Fibroblast of skin of scalp (primary cell): ENCODE measurements at places on chromosomes 12 and 14.
A peak's percentile ranks its signal among the peaks of the same experiment; 100 is the strongest.

DNA sequence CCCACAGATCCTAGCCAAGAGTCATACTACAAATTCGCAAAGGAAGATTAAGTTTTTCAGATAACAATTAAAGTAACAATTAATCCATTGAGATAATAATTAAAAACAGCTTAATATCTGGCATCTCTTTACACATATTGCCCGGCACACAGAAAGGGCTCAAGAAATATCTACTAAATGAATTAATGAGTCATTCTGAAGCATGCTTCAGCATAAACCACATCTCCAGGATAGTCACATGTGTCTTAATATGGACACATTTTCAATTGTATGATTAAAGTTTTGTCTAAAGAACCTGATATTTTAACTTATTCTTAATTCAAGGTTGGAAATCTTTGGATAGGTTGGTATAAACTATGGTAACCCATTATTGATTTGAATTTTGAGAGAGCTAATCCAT, 9.6 kb downstream of the ITPR2 start:
- peak; percentile 51 for DNase-seq

- no peak for DNase-seq
Observed at GRCh38 chr14:105324871-105325270, 10.3 kb downstream of the PACS2 start.

GRCh38 chr14:79421811-79422210, 789.5 kb downstream of the DIO2 start:
- no peak for DNase-seq

- DNase-seq: peak; percentile 74
Observed at GRCh38 chr12:121124402-121125109, 8.1 kb upstream of the P2RX7 start.

- DNase-seq: no peak
Observed at GRCh38 chr12:131353826-131354225, 357.1 kb upstream of the SFSWAP start.

- DNase-seq: no peak
Observed at GRCh38 chr12:116220756-116221155, 56.7 kb downstream of the MED13L start.

- DNase-seq: no peak
Observed at GRCh38 chr12:10151621-10152020, 20.3 kb downstream of the OLR1 start.

DNA sequence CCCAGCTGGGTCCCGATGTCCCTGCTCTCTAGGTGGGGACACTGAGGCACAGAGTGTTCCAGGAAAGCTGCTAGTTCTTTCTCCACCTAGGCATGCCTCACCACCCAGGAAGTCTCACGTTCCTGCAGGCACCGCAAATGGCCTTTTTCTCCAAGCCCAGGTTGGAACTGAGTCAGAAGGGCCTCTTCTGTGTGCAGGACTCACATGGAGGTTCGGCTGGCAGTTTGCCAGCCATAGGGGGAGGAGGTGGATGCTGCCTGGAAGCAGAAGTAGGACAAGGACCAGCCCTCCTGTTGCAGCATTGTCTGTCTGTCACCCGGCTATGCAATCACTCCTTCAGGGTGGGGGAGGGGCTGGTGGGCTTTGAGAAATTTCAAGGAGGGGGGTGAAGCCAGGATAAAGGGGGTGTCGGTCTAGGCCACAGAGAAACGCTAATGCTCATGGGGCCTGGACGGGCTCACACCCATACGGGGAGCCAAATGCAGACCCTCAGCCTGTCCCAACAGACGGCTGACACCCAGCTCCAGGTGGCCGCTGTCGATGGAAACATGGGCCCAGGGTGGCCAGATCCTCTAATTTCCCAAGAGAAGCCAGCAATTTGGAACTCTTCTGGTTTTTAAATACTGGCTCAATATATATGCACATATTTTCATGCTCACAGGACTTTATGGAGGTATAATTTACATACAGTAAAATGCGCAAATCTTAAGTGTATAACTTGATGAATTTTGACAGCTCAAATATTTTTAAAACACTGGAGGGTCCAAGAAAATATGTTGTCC, 120.5 kb downstream of the PHETA1 start:
- DNase-seq: no peak

GRCh38 chr14:103130965-103131364, 7.7 kb downstream of the TNFAIP2 start:
- peak; percentile 78 for DNase-seq

DNA sequence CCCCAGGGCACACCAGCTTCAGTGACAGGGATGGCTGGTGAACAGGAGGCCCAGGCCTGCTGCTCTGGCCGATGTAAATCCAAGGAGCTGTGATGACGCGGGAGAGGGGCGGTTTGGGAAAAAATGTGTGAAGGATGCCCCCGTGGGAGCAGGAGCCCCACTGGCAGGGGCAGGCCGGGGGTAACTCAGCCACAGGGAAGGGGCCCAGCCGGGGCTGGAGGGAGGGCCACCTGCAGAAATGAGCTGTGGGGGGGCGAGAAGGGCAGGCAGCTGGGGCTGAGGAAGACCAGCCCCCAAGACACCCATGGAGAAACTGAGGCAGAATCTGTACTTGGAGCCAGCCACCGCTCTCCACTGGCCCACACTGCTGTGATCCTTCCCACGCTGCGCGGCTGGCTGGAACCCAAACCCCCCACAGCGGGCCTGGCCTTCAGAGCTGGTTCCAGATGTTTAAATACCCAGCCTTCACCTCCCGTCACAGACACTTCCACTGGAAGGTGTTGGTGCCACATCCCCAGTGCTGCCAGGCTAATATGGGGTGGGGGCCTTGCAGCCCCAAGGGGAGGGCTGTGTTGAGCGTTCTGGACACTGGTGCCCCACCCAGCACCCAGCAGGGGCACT, 28.5 kb upstream of the ANKRD9 start:
- no peak for DNase-seq

DNA sequence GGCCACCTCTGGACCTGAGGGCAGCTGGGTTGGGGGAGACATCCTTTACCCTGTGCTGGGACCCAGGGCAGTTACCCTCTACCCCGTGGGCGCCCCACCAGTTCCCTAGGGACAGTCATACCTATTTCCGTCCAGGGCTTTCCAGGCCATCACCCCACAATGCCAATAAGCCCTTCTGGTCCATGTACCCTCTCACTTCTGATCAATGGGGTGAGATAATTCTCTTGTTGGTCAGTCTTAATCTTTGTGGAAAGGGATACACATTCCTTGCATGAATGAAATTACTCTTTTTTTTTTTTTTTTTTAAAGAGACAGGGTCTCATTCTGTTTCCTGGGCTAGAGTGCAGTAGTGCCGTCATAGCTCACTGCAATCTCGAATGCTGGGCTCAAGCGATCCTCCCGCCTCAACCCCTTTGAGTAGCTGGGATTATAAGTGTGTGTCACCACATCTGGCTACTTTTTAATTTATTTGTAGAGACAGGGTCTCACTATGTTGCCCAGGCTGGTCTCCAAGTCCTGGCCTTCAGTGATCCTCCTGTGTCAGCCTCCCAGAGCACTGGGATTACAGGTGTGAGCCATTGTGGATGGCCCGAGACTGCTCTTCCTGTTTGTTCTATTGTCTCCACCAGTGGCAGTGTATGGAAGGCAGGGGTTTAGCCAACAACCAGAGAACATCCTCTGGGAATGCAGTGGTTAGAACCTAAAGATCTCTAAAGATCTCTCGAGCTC, 46.3 kb upstream of the STON2 start:
- no peak for DNase-seq

DNA sequence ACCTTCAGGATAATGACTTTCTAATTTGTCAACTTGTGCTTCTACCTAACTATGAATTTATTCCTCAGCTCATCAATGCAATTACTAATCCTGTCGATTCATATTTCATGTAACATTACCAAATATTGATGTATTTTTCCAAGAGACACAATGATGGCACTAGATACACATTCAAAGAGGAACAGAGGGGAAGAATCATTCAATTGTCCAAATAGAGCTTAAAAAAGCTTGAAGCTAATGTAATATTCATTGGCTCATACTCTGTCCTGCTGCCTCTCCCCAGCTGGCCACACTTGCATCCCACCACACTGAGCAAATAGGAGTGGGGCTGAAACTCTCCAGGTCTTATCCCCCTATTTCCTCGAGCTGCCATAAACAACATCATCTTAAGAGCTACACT, 9.3 kb downstream of the TESPA1 start:
- no peak for DNase-seq

DNA sequence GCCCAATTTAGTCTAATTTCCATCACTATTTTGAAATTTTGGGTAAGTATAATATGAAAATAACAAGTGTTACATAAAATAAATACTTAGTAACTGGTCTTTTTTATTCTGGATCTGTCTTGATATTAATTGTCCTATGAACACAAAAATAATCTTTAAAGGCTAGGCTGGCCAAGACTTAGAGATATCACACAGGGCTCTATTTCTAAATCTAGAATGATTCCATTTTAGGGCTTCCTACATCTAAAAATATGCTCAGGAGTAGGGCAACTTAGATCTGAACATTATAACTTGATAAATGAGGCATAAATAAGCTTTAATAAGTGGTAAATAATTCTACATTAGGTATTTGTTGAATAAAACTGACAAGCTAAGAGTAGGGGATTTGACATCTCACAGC, 23.1 kb upstream of the SNAPC1 start:
- DNase-seq: no peak

- no peak for DNase-seq
Observed at GRCh38 chr12:1277905-1278304, 286.9 kb downstream of the ERC1 start.

- DNase-seq: no peak
Observed at GRCh38 chr12:119959435-119959834, 29.6 kb upstream of the BICDL1 start.

DNA sequence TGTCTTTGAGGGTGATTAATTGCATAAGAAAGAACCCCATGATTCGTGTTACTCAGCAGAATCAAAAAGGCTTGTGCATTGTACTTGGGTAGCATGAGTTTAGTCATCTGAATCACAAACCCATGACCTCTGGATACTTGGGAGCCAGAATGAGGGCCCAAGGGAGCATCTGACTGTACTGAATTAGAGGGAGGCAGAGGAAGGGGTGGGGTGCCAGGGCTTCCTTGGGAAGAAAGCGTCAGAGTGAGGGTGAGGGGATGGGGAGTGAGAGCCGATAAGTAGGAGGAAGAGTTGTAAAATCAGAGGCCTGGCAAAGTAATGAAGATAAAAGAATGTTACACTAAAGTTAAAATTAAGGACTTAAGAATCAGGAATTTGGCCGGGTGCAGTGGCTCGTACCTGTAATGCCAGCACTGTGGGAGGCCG, 29.8 kb downstream of the GPRC5D start:
- DNase-seq: peak; percentile 51

DNA sequence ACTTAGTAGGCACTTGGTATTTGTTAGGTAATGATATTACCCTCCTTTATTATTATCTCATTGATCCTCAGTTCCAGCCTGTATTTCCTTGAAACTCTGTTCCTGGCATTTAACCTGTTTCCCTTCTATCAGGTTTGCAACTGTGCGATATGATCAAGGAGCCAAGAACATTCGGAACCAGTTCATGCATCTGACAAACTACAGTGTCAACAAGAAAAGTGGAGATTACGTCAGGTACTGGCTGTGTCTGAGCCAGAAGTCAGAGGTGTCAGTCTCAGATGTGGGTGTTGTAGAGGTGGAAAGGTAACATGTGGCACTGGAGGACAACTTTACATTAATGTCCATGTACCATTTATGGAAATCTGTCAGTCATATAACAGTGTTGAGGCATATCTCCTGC, 56.7 kb downstream of the TTLL5 start:
- no peak for DNase-seq

DNA sequence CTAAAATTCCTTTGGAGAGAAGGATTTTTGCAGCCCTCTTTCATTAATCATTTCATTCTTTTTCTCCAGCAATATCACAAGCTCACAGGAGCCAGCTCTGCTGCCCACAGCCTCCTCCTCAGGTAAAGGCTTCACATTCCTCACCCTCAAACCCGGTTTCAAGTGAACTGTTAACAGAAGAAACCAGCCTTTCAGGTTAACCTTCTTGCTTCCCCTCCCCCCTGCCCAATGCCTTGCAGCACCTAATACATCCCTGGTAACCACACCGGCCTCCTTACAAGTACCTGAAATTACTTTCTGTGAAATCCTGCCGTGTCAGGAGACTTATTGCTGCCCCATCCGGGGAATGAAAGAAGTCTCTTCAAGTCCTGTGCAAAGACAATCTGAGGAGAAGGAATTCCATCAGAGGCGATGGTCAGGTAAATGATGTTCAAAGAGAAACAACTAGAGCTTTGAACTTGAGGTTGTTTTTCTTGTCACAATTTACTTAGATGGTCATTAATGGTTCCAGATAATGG, 111.2 kb downstream of the MYRFL start:
- DNase-seq: no peak

DNA sequence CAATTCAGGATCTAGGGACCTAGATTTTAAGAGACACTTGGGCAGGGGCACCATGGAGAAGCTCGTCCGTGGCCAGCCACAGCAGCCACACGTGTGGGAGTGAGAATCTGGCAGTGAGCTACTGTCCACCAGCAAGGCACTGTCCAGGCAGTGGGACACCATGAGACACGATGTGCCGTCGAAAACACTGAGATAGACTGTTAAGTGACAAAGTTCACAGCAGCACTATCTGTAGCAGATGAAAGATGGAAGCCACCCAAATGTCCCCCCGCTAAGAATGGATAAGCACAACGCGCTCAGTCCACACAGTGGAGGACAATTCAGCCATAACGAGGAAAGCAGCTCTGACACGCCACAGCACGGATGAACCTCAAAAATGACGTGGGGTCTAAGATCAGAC, 19.7 kb downstream of the RILPL1 start:
- DNase-seq: no peak
